ENCODE measurements at places on chromosomes 1 and 21.

- no peak for DNase-seq
Observed at GRCh38 chr1:97610748-97611147, 310.1 kb downstream of the DPYD start.

- DNase-seq, result no peak
Observed at GRCh38 chr1:163406772-163407171, 85.0 kb downstream of the NUF2 start.

- peak; percentile 18 for DNase-seq
Observed at GRCh38 chr1:93878501-93878888, 511 bp downstream of the DNTTIP2 start.

- no peak for DNase-seq
Observed at GRCh38 chr1:103783944-103784377, 34.3 kb downstream of the AMY1C start.

GRCh38 chr1:2566101-2567045, 10.2 kb downstream of the TNFRSF14 start:
- no peak for DNase-seq

DNA sequence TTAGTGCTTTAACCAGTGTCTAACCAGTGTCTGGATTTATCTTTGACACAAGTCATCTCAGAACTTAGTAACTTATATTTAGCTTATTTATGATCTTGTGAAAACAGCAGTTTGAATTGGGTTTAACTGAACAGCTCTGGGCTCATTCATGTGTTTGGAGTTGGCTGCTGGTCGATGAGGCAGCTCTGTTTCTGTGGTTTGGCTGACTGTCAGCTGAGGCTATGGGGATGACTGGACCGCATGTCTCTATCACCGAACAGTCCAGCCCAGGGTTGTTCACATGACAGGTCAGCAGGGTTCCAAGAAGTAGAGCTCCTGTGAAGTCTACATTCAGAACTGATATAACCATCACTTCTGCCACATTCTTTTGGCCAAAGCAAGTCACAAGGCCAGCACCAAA, 29.1 kb upstream of the C21orf91 start:
- DNase-seq, result no peak

DNA sequence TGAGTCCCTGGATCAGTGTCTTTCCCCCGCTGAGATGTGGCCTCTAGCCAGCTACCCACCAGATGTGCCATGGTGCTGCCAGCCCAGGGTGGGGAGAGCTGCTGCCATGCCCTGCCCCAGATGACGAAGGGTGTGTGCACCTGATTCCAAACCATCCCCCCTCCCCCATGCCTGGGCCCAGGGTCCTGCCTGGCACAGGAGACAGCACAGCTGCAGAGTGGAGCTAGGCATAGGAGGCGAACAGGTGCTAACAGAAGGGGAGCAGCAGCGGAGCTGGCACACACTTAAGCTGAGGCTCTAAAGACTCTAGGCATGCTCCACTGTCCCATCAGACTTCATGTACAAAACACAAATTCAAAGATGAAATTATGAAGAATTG, 9.0 kb upstream of the LDLRAP1 start:
- DNase-seq, result no peak

DNA sequence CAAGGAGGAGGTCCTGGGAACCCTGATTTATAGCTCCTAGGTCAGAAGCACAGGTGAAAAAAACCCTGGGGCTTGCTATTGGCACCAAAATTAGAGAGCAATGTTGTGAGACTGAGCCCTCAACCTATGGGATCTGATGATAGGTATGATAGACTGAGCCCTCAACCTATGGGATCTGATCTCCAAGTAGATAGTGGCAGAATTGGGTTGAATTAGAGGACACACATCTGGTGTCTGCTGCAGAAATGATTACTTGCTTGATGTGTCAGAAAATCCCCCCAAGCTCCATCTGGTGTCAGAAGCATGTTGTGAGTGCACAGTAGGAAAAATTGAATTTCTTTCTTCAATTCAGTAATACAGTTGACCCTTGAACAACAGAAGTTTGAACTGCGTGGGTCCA, 62.4 kb downstream of the MAP3K21 start:
- DNase-seq, result no peak

GRCh38 chr1:202117898-202118371, 4.8 kb upstream of the GPR37L1 start:
- no peak for DNase-seq

GRCh38 chr1:160136926-160137200, 14.5 kb upstream of the ATP1A4 start:
- DNase-seq, result no peak

DNA sequence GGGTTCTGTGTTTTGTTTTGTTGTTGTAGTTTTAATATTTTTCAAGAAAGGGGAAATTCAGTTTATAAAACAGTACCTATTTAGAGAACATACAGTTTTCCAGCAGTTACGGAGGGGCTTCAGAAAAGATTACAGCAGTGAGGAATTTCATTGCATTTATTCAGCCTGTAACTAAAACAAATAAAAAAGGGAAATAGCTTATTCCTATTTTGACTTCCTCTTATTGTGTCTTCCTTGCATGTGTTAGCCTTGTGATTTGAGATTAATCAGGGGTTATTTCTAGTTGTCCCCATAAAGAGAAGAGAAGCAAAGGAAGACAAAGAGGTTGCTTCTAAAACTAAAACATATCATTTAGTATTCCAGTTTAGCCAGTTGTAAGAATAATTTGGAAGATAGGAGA, 35.0 kb downstream of the CTTNBP2NL start:
- no peak for DNase-seq

GRCh38 chr1:16354619-16355018, 2.3 kb upstream of the FBXO42 start:
- DNase-seq, result no peak

DNA sequence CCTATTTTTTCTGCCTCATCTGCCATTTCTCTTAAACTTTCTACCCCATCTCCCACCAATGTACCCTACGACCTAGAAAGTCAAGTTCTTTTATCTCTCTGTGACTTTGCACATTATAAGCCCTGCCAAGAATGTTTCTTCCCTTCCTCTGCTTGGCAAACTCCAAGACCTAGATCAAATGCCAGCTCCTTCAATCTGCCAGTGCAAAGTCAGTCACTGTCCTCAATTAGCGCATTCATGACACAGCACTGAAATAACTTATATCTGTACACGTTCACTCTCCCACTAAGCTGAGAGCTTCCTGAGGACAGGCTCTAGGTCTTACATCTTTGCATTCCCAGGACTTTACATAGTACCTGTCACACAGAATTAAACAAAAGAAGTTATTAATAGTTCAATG, 21.4 kb upstream of the LSM10 start:
- no peak for DNase-seq

Data from A549 (cell line).